ENCODE measurements at places on chromosomes 2 and 18.

- DNase-seq = no peak
Measured at GRCh38 chr18:8034674-8035073, 467.6 kb downstream of the PTPRM start.

GRCh38 chr2:126886211-126886915, 12.3 kb upstream of the TEX51 start:
- peak; percentile 25 for DNase-seq

DNA sequence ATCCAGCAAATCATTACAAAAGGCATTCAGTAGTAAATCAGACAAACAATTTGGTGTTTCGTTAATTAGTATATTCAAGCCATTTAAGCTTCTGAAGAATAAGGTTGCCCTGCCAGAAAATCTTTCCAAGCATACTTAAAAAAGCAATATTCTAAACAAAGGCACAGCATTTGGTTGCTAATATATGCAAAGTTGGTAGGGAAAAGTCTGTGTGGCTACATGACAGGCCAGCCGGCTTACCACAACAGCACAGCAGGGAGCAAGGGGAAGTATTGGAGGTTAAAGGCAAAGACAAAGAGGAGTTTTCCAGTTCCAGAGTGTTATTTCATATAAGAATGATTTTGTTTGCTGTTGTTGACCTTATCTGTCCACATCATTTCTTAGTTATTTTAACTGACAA, 282.3 kb downstream of the MBD5 start:
- no peak for DNase-seq

DNA sequence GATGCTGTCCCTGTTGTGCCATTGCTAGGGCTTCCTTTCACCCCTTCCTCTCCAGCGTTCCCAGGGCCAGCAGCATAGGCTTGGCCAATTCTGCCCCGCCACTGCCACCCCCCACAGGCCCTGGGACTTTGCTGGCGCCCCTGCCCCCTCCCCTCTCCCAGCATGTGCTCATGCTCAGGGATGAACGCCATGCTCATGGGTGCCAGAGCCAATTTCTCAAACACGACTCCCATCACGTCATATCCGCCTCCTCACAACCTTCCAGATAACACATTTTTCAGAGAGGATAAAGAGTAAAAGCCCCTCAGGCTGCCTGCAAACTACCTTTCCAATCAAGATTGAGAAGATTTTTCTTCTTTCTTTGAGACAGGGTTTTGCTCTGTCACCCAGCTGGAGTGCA, 48.6 kb downstream of the DNMT3A start:
- DNase-seq = no peak

Measured in fibroblast of skin of right quadriceps (primary cell).